ENCODE measurements at places on chromosomes 6 and 20. TPM values are rescaled to one million over a fixed set of nuclear protein-coding genes. Genes with fewer than 3 reads are reported as not detected.

The PLEKHG1 gene
- 19.5 TPM for total RNA-seq

- no peak for DNase-seq
Observed at GRCh38 chr6:45970326-45970725, 45.3 kb downstream of the CLIC5 start.

DNA sequence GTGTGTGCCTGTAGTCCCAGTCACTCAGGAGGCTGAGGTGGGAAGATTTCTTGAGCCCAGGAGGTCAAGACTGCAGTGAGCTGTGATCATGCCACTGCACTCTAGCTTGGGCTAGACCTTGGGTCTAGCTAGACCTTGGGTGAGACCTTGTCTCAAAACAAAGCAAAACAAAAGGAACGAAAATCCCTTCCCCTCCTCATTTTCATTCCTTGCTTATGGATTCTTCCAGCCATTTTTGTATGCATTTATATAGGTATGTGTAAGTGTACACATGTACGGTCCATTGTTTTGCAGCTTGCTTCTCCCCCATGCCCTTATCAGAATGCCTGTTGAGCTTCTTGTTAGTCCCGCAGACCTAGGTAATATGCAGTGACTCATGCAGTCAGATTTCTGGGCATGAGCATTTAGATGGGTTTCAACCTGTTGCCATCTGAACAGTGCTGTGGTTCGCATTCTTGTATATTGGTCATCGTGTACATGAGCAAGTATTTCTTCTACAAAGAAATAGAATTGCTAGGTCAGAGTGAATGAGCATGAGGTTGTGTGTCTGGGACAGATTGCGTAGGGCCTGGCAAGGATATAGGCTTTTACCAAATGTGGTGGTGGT, 73.2 kb downstream of the ATRN start:
- DNase-seq = no peak

DNA sequence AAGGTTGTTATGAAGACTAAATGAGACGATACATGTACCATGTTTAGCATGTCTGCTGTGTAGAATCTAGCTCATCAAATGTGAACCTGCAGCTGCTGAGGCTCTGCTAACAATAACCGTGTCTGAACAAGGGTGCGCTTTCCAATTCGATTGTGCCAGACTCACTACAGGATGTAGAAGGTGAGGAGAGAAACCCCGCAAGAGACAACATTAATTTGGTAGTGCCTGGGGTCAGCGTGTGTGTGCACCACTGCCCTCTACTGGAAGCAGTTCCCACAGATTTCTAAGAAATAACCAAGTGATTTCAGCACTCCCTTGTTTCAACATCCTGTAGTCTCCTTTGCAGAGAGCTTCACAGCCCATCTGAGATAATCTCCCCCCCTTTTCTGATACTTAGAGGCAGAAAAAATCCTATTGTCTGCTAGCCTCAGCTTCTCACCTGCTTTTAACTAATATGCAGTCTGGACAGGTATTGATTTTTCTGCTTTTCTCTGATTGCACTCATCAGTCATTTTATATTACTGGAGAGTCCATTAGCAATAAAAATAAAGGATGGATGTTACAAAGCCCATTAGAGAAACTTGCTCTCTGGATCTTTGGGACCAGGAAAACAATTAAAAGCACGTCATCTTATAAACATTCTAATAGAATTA, 96.7 kb upstream of the BACH2 start:
- no peak for DNase-seq

The PNLDC1 gene
- not detected for total RNA-seq

The RBM24 gene
- 221 TPM for total RNA-seq

- no peak for DNase-seq
Observed at GRCh38 chr20:25484224-25484846, 76.9 kb downstream of the GINS1 start.

DNA sequence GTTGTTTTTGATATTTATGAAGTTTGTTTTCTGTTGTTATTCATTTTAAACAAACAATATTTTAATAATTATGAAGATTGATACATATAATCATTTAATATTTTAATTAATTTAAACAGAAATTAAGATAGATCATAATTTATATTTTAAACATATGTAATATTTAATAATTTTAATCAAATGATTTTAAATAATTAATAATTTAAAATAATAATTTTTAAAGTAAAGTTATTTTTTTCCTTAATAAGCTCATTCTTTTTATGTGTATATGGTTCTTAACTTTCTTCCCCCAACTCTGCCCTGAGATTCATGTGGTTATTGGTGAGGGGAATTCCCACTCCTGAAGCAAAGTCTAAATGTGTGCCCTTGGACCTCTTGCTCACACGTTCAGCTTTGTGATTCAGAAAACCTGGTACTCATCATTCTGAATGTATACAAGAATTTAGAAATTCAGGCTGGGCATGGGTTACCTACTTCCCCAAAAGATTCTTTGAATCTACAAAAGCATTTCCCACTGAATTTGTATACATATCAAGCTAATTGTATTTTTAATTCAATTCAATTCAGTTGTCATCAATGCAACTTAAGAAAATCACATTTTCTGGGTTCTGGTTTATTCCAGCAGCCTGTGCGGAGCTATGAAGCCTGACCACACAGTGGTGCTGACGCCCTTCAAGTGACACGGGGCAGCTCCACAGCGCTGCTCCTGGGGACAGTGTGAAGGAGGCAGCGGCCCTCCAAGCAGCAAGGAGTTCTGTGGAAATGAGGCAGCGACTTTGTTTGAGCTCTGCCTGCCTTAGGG, 168.9 kb upstream of the UST start:
- DNase-seq = no peak

DNA sequence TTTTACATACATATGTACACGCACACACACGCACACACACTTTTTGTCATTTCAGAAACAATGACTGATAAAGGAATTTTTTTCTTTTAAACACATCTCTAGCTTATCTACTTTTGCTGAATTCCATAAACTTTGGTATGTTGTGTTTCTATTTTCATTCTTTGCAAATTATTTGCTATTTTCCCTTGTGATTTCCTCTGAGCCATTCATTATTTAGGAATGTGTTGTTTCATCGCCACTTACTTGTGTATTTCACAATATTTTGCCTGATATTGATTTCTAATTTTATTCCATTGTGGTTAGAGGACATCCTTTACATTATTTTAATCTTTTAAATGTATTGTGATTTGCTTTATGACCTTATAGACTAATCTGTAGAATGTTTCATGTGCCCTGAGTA, 23.6 kb upstream of the OR2J2 start:
- no peak for DNase-seq

DNA sequence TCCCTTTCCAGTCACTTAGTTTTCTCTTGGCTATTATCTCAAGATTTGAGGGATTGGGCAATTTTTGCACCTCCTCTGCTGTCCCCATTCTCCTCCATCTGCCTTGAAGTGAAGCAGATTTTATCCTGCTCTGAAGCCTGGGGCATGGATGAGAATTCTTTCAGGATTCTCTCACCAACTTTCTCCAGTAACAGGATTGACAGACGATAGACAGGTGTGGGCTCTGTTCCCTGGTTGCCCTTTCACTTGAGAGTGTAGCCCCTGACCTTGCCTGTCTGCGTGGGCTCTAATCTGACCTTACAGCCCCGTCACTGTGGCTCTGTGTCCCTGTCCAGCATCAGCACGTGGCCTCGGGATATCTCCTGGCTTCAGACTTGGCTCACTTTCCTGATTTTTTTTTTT, 27.1 kb downstream of the CDYL start:
- DNase-seq = no peak

The OTOR gene
- not detected for total RNA-seq

DNA sequence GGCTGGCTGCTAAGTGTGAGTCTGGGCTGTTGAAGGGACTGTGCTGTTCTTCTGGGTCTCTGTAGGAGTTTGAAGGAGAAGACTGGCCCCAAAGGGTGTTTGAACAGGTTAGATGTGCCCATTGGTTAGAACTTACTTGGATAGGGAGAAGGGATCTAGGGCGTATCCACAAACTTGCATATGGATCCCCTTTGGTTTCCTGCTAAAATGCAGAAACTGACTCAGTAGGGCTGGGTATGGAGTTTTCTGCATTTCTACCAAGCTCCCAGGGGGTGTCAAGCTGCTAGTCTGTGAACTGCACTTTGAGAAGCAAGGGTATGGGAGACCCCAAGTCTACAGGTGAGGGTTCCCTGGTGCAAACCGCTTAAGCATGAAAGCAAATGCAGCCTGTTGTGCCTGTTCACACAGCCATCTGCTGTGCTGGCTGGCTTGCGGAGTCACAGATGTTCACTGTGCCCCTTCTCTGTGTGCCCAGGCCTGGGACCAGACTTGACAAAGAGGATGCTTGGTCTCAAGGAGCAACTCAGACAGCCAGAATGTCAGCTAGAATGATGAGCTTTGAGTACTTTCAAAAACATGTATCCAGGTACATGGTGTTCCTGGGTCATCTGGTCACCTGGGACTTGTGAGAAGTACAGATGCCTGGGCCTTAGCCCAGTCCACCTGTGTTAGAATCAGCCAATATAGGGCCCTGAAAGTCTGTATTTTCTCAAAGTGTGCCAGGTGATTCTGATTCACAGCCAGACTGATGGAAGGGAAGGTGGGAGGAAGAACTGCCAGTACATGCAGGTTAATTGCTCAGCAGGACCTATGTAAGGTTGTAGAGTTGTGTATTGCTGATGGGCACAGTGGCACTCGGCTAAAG, 7.4 kb downstream of the PPP1R16B start:
- no peak for DNase-seq
